Stimulated activated CD8-positive, alpha-beta memory T cell treated with anti-CD3 and anti-CD28 coated beads, Interleukin-15, amount 100 ng/mL, for 24 hours (primary cell): ENCODE measurements at places on chromosomes 11 and 22.

DNA sequence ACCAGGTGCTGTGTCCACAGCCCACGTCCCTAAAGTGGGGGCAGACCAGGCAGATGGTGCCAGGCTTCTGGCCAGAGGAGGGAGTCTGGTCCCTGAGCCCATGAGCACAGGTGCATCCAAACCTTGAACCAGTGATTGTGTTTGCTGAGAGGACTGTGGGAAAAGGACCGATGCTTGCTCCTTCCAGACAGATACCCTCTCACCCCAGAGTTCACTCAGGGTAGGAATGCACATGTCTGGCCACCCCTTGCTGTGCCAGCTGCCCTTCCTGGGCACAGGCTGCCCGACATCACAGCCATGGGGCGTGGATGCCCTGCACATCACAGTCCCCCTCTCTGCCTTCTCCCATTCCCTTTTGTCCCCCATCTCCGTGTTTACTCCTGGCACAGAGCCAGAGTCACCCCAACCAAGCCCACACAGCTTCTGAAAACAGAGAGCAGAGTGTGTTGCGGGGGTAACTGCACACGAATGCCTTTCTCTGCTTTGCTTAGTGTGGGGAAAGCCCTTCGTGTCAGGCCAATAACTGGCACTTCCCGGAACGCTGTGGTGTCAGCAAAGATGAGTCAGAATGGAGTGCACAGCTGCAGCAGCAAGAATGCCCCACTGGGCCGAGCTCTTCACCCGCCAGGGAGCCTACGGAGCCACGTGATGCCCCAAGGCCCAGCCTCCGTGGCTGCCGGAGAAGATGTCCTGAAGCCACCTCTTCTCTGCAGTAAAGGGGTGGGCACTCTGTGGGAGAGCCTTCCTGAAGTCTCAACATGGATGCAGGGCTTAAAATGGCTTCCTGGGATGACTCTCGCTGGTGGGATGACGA, 7.6 kb downstream of the CARS1 start:
- DNase-seq: no peak

DNA sequence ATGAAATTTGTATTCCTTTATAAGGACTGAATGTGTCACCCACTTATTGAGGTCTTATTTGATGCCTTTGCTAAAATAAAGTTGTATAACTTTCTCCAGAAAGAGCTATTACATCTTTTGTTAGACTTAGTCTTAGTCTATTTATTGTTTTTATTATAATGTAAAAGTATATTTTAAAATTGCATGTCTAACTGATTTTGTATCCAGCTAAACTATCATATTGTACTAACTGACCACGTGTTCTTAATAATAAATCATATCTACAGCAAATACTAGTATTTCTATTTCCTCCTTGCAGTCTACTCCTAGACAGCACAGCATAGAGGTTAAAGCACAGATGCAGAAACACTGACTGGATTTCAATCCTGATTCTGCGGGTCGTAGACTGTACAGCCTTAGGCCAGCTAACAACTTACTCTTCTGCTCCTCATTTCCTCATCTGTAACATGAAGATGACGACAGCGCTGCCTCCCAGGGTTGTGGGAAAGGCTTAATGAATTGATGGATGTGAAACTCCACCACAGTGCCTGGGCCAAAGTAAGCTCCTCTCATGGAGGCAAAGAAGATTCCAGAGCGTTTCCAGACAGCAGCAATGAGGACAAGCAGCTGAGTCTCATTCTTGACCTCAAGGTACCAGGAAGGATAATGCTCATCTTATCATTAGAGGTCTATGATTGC, 13.2 kb downstream of the IFITM10 start:
- DNase-seq: no peak

- no peak for DNase-seq
Observed at GRCh38 chr11:128572965-128573364, 14.4 kb downstream of the ETS1 start.

- no peak for DNase-seq
Observed at GRCh38 chr22:29225422-29226090, 19.9 kb downstream of the EMID1 start.

DNA sequence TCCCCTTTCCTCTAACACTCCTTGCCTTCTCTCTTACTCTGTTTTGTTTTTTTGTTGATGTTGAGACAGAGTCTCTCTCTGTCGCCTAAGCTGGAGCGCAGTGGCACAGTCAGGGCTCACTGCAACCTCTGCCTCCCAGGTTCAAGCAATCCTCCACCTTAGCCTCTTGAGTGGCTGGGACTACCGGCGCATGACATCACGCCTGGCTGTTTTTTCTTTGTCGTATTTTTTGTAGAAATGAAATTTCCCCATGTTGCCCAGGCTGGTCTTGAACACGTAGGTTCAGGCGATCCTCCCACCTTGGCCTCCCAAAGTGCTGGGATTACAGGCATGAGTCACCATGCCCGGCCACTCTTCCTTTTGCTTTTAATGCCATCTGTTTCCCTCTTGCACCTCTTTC, 72.3 kb downstream of the FBXO7 start:
- no peak for DNase-seq

DNA sequence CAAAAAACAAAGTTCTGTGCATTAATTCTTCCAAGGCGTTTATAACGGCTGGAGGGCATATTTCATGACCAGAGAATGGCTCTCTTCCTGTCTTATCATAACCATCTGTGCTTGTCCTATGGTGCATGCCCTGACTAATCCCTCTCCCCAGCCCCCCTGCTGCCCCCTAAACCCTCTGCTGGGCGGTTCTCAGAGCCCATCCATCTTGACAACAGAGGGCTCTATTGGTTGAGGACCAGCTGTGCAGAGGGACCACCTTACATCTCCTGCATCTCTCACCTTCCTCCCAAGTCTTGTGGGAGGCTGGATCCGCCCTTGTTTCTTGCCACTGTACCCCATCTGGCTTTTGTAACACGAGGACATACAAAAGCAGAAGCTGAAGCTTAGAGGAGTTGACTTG, 282.1 kb downstream of the MIAT start:
- DNase-seq: no peak

- DNase-seq: no peak
Observed at GRCh38 chr22:49677495-49677889, 150.2 kb downstream of the BRD1 start.

DNA sequence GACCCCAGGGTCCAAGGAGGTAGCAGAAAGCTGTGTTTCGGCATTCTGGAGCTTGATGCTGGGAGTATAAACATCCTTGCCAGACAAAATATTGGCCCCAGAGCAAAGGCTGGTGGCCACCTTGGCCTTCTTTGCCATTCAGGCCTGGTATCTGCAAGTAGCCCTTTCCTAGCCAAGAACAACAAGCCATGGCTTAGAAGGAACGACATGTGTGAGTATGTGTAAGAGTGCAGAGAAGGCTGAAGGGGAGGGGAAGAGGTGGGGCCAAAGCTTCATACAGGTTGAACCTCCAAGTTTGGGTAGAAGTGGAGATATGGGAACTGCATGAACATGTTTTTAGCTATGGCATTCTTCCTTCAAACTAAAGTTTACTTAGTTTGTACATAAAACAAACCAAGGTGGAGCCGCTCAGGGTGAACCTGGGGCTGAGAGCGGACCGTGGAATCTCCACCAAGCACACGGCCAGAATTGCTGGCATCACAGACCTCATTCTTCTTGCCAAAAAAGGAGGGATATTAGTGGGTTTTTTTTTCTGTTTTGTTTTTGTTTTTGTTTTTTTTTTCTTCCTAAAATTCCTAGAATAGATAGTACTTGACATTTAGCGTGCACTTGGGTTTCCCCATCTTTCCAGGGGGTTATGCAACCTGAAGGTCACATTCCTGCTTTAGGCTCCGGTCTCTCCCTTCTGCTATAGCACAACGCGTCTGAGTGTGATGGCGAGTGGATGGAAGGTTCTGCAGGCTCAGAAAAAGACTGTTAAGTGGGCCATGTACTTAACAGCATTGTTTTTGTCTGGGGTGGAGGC, 70.9 kb downstream of the ADAMTS15 start:
- no peak for DNase-seq

GRCh38 chr22:42357221-42357620, 75.0 kb downstream of the NFAM1 start:
- no peak for DNase-seq

GRCh38 chr11:32562839-32563599, 20.6 kb upstream of the EIF3M start:
- no peak for DNase-seq

GRCh38 chr11:133900176-133901105, 55.1 kb upstream of the SPATA19 start:
- no peak for DNase-seq

DNA sequence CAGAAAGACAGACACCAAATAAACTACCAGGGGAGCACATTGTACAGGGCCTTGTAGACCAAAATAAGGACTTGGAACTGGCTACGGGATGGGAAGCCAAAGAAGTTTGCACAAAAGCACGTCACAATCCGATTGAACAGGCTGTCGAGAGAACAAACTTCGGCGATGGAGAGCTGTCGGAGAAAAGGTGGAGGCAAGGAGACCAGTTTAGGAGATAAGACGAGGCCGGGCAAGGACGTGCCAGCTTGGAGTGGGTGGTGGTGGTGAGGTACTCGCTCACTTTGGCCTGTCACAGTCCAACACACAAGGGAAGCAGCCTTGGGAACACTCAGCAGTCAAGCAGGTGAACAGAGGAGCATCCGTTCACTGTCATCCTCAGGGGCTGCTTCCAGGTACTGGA, 19.0 kb downstream of the APOL5 start:
- no peak for DNase-seq

GRCh38 chr11:14578541-14578956, 58.4 kb upstream of the PSMA1 start:
- DNase-seq: peak; percentile 9

DNA sequence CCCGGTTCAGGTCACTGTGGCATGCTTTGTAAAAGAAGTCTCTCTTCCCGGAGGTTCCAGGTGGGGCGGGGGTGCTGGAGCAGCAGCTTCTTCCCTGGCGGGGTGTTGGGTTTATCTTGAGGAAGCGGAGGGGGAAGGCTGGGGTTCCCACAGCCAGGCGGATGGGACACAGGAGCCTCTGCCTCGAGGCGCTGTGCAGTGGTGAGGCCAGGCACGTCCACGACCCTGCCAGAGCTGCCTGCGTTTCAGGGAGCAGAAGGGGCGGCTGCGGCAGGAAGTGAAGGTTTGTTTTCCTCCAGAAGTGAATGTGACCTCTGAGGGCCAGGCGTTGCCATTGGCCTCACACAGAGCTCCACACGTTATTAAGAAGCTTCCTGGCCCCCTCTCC, 20.1 kb upstream of the ADORA2A start:
- no peak for DNase-seq

DNA sequence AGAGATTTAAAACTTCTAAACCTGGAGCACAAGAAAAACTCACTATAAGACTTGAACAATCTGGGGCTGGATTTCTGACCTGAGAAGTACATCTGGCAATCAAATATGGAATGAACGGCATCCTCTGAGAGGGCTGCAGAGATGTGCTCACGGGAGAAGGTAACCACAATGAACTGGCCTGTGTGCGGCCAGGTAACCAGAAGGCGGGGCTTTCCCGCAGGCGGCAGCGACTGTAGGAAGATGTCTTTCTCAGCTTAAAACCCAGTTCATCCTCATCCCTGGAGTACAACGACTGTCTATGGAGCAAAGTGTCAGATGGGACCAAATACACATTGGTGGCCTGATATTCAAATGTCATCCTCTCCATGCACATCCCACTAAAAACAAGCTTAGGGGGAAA, 24.5 kb downstream of the MICAL3 start:
- no peak for DNase-seq

GRCh38 chr11:10592331-10592730, 23.9 kb upstream of the LYVE1 start:
- no peak for DNase-seq

DNA sequence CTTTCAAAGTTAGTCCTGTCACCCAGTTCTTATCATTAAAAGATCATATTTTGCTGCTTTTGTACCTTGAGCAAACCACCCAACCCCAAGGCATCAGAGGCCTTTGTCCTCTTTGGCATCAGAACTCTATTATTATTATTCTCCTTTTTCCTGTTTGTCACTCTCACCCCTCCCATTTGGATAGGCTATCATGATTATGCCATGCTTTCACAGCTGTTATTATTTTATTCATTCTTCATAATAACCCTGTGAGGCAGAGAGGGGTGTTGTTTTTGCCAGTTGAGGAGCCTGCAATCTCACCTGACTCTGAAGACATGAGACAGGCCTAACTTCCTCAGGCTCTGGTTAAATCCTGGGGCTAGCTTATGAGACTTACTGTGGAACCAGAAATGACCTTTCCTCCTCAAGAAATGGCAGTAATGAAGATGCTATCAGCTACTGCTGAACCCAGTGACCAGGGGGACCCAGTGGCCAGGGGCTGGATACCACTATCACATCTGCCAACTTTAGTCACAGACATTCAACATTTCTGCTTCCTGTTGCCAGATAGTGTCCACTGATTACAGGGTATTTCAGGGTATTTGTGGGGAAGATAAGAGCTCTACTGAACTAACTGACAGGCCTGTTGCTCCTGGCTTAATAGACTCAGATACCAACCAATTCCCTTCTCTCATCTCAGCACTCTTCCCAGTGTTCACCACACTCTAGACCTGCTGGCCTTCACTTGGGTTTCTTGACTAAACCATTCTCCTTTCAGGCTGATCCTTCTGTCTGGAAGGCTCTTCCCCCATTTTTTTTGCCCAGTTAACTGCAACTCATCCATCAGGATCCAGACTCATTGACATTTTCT, 11.8 kb upstream of the SWAP70 start:
- DNase-seq: no peak

DNA sequence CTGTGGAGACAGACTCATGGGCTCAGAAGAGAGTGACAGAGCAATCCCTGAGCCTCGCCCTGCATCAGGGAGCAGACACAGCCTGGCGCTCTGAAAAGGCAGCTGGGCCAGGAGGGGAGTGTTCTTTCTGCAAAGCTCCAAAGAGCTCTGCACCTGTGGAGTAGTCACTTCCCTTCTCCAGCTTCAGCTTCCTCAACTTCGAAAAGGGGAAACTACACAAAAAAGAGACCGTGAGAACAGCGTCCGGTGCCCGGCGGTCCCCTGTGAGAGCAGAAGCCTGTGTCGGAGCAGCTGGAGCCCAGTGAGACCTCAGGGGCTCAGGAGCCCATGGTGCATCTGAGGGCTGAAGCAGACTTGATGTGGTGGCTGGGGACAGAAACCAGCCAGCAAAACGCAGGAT, 35.1 kb downstream of the TP53I11 start:
- no peak for DNase-seq

GRCh38 chr11:92180226-92180625, 44.4 kb upstream of the FAT3 start:
- DNase-seq: no peak

GRCh38 chr11:134543241-134543640, 131.2 kb upstream of the B3GAT1 start:
- DNase-seq: no peak

DNA sequence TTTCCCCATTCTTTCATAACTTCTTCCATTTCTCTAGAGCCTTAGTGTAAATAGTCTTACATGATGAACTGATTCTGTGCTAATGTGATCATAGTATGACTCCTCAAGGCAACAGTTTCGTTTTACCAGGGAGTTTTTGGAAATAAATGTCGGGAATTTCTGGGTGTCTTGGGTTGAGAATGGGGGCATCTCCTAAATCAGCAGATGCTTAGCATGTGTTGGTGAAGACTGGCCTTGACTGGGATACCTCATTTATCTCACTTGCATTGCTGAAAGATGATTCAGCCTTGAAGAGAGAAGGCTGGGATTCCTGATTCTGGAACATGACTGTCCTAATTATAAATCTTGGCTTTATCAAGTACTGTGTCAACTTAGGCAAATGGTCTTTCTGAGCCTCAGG, 115.7 kb upstream of the C11orf87 start:
- no peak for DNase-seq

GRCh38 chr11:77301510-77301909, at the start of gene GDPD4:
Gene GDPD4, minus strand, starts transcription at chr11:77301686. Its CDS starts 16,549 bp downstream, at chr11:77285137.
- DNase-seq: no peak

- no peak for DNase-seq
Observed at GRCh38 chr22:37330200-37331033, 48.1 kb downstream of the CYTH4 start.
